ENCODE measurements at places on chromosomes 16 and 17. TPM values are rescaled to one million over a fixed set of nuclear protein-coding genes. Genes with fewer than 3 reads are reported as not detected.

Gene SEPTIN12
- total RNA-seq, result not detected

Gene SCNN1G
- total RNA-seq, result 0.30 TPM

Gene G6PC3
- total RNA-seq, result 30.4 TPM

Gene NT5M
- total RNA-seq, result 8.3 TPM

Gene SPECC1
- 10.5 TPM for total RNA-seq
